Prostate gland (tissue), 2 donors: ENCODE measurements at places on chromosomes 5 and 9. TPM values are rescaled to one million over a fixed set of nuclear protein-coding genes. Genes with fewer than 3 reads are reported as not detected.

IFNA2 gene
- not detected for total RNA-seq

PDE6A gene
- total RNA-seq, result not detected

- no peak for DNase-seq
Observed at GRCh38 chr5:126896170-126896702, 119.3 kb downstream of the LMNB1 start.

DNA sequence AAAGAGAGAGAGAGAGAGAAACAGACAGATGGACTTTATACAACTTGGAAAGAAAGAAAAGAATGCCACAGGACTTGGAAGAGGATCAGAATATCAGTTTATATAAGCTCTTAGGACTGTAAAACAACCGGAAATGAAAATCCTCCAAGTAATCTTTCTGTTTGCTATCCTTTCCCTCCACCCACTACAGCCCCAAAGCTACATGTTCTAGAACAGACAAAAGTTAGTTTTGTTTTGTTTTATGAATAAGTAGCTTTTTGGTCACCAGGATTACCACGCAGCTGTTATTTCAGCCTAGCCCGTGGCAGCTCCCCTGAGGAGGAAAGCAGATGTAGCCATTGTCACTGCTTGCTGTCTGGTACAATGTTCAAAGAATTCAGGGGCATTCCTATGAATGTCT is 66.6 kb downstream of the SH3TC2 start:
- no peak for DNase-seq

DNA sequence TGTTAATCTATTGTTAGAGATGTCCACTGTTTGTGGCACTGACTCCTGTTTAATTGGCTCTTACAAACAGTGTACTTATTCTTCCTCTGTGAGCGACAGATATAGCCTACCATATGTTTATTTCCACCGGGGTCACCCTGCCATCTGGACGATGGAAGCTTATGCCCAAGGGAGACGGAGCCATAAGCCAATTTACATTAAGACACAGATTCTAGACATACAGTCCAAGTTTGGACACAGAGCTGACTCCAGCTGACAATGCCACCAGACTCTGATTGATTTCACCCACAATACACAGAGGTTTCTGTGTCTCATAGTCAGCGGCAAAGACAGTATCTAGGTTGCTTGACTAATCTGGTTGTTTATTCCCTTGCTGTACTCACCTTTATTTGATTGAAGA is 198.9 kb downstream of the ENC1 start:
- DNase-seq, result no peak

DNA sequence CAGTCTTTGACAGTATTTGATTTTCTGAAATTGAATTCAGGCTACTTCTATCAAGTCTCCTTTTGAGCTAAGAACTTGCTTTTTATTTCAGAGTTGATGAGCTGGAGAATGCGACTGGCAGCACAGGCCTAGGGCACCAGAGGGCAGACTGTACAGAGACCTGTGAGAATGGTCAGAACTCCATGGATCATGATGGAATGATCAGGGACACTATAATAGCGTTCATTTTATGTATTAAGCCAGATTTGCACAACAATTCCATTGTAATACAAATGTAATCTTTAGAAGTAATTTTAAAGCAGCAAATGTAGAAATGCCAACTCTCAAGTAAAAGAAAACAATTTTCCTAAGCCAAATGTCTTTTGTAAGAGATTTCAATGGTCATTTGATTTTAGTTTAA is 902.4 kb downstream of the NR2F1-AS1 start:
- DNase-seq, result no peak

GRCh38 chr5:180379355-180380070 is 26.4 kb upstream of the GFPT2 start:
- no peak for DNase-seq
